ENCODE measurements at places on chromosomes 13 and 19. TPM values are rescaled to one million over a fixed set of nuclear protein-coding genes. Genes with fewer than 3 reads are reported as not detected.

Gene FXYD1
- polyA plus RNA-seq = 138 TPM

Gene ZNF180
- polyA plus RNA-seq = 8.4 TPM

Gene B3GNT3
- not detected for polyA plus RNA-seq

Gene ZNF761
- 8.8 TPM for polyA plus RNA-seq

Gene DZIP1
- 33.0 TPM for polyA plus RNA-seq

Gene SIGLEC10
- 1.5 TPM for polyA plus RNA-seq

Gene RASAL3
- 1.8 TPM for polyA plus RNA-seq

Gene ADGRE1
- polyA plus RNA-seq = not detected

Gene LRG1
- 0.47 TPM for polyA plus RNA-seq

Gene PRRG2
- 0.58 TPM for polyA plus RNA-seq

Gene ZNF541
- 0.24 TPM for polyA plus RNA-seq

Gene ZNF546
- polyA plus RNA-seq = 2.7 TPM

Gene PNMA8A
- 44.4 TPM for polyA plus RNA-seq

Gene CADM4
- polyA plus RNA-seq = 10.9 TPM

Gene GJA3
- polyA plus RNA-seq = 2.7 TPM
